EL (cell line): ENCODE measurements at places on chromosomes 1 and 21.

GRCh38 chr1:4754816-4755215, 100.4 kb downstream of the AJAP1 start:
- DNase-seq, result no peak

- no peak for DNase-seq
These were observed 47.9 kb upstream of the EDN2 start for GRCh38 chr1:41532206-41532975.

DNA sequence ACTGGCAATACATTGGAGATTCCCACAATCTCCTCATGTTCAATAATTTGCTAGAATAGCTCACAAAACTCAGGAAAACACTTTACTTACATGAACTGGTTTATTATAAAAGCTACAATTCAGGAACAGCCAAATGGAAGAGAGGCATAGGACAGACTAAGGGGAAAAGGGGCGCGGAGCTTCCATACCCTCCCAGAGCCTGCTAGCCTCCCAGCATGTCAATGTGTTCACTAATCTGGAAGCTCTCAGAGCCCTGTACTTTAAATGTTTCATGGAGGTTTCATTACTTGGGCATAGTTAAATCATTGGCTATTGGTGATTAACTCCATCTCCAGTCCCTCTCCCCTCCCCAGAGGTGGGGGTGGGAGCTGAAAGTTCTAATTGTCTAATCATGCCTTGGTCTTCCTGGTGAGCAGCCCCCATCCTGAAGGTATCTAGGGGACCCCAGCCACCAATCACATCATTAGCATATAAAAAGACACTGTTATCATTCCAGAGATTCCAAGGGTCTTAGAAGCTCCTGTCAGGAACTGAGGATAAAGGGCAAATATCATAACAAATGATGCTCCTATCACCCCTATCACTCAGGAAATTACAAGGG, 10.9 kb upstream of the DMRTB1 start:
- peak; percentile 69 for DNase-seq

- DNase-seq, result no peak
These were observed 785 bp downstream of the ZNF697 start for GRCh38 chr1:119647228-119647733.

DNA sequence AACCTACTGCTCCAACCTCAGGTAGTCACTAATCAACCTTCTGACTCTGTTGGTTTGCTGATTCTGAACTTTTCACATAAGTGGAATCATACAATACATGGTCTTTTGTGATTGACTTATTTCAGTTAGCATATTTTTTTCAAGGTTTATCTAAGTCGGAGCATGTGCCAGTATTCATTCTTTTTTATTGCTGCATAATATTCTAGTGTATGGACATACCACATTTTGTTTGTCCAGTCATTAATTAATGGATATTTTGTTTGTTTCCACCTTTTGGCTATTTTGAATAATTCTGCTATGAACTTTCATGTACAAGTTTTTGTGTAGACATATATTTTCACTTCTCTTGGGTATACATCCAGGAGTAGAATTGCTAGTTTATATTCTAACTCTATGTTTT, 53.0 kb upstream of the LRRN2 start:
- no peak for DNase-seq

DNA sequence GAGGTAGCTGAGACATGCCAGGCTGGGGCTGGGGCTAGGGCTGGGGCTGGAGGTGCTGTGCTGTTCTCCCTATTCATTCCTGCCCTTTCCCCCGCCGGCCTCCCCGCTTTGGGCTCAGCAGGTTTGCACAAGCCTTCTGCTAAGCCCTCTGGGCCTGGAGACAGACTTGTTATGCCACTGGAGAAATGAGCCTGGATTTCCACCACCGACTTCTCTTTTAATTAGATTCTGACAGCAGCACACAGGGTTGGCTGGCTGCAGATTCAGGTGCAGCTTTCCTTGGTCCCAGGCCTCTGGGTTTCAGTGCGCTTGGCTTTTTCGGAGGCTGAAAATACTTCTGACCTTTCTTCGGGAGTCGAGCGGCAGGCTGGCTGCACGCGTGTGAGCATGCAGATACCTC, 71.5 kb upstream of the ACTL8 start:
- no peak for DNase-seq

- no peak for DNase-seq
These were observed 144.5 kb upstream of the L1TD1 start for GRCh38 chr1:62050165-62050564.

DNA sequence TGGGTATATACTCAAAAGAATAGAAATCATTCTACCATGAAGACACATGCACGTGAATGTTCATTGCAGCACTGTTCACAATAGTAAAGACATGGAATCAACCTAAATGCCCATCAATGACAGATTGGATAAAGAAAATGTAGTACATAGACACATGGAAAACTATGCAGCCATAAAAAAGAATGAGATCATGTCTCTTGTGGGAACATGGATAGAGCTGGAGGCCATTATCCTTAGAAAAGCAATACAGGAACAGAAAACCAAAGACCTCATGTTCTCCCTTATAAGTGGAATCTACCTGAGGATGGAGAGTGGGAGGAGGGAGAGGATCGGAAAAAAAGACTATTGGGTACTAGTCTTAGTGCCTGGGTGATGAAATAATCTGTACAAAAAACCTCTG, 143.9 kb downstream of the RHOU start:
- DNase-seq, result no peak

- peak; percentile 55 for DNase-seq
These were observed 90.2 kb upstream of the NGF start for GRCh38 chr1:115428256-115428655.

GRCh38 chr1:182622901-182623528, 18.8 kb upstream of the RGS16 start:
- no peak for DNase-seq
